ENCODE measurements at places on chromosomes 7 and 10.

GRCh38 chr10:129898706-129899268 is 65.3 kb downstream of the EBF3 start:
- DNase-seq: no peak

GRCh38 chr10:92076722-92077121 is 153.2 kb downstream of the BTAF1 start:
- no peak for DNase-seq

DNA sequence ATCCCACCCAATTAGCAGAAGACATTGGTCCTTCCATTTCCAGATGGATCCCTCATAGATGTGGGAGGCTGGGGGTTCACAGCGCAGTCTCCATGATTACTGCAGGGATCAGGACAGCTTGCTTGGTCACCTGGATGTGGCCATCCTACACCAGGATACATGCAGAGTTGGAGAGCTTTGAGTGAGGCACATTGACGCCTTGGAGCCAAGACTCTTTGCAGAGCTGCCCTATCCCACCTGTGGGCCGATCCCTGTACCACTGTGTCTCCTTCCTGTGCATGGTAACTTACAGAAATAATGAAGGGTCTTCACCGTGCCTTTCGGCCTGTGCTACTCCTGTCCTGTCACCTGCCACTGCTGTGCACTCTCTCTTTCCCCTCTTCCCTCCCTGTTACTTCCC is 444.8 kb downstream of the GLRX3 start:
- no peak for DNase-seq

DNA sequence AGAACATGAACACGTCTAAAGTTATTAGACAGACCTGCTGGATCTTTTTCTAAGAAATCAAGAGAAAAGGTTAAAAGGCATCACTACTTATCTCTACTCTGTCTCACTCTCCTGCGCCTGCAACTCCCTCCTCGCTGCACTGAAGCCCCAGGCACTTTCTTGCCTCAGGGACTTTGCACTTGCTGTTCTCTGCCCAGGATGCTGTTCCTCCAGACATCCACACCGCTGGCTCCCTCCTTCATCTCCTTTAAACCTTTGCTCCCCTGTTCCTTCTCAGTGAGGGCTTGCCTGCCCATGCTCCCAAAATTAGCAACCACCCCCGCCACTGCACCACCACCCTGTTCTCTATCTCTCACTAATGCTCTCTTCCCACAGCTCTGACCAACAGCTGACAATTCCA is 87.4 kb downstream of the GOLGA7B start:
- no peak for DNase-seq

GRCh38 chr10:36943544-36943943 is 181.9 kb upstream of the ANKRD30A start:
- no peak for DNase-seq

GRCh38 chr10:60456053-60456452 is 66.4 kb upstream of the ANK3 start:
- DNase-seq: no peak

- no peak for DNase-seq
Measured at GRCh38 chr10:45096001-45096400, 95.3 kb downstream of the ZNF22 start.

DNA sequence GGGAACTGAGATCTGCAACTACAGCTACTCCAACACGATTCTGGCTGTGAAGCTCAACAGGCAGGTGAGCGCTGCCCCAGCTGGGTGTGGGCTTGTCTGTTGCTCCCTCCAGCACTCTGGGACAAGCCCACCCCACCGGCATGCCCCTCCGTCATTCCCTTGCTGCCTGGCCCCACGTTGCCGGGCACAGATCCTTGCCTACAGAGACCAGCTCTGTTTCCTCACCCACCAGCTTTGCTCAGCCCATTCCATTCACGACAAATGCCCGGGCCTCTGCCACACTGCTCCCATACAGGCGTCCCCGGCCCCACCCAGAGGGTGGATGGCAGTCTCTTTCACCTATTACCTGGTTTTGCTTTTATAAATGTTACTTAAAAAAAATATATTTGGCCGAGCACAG is 24.6 kb downstream of the WIPI2 start:
- DNase-seq: no peak

DNA sequence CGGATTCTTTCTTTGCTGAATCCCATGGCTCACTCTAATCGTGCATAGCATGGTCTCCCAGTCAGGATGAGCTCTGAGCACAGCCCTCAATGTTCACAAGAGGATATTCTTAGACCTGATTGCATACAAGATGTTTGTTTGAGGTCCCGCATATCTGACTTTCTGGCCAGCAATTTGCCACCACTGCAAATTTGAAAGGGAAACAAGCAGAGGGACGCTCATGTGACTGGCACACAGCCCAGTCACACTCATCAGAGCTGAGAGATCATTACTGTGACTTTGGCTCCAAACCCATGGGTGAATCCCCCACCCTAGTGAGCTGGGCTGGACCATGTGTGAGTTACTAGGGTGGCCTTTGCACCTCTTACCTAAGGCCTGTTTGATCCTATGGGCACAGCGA is 9.9 kb downstream of the TAS2R41 start:
- no peak for DNase-seq

DNA sequence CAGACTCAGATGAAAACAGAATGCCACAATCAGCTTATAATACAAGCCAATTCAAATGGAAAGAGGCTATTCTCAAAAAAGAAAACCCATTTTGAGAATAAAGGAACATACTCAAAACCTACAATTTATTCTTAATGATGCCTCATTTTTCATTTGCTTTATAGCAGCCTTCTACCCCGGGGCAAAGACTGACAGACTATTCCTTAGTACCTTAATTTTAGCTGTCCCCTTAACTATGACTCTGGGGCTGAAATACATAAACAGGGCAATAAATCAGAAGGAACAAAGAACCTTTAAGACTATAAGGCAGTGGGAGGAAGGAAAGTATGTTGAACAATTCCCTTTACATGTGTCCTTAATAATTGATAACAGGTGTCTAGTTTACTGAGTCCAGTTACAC is 76.8 kb downstream of the TMEM106B start:
- no peak for DNase-seq

GRCh38 chr7:19215412-19215811 is 70.2 kb upstream of the FERD3L start:
- no peak for DNase-seq

DNA sequence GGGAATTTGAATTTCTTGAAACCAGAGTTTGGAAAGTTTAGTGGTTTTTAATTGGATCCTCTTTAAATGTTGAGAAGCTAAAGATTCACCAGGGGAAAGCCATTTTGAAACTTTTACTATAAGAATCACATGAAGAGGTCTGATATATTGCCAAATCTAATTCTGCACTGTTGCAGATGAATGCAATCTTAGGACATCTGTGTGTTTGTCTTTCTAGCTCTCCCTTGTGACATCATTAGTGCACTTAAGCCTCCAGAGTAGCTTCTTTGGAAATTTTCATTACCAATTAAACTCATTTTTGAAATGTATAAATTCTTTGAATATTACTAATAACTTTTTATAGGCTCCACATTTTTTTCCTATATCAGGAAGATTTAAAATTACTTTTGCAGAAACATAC is 160.2 kb downstream of the BICC1 start:
- no peak for DNase-seq

Measured in cerebellum (tissue), 4 donors.